ENCODE measurements at places on chromosomes 6 and 20. TPM values are rescaled to one million over a fixed set of nuclear protein-coding genes. Genes with fewer than 3 reads are reported as not detected.
A peak's percentile ranks its signal among the peaks of the same experiment; 100 is the strongest.

DNA sequence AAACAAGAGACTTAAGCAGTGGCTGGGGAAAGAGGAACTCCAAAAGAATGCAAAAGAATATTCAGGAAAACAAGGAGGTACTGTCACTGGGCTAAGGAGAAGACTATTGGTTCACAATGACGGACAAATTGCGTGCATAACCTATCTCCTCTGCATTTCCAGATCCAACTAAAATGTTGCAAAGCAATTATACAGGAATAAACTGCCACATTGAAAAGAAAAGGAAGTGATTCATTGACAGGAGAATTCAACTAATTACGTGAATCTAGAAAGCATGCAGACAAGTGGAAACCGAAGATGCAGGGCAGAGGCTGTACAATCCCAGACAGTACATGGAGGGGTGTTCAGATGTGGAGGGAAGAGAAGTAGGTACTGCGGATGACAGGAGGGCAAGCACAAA is 152.8 kb upstream of the RIPOR2 start:
- DNase-seq: no peak
- no peak overlapping the region for H3K4me3 ChIP-seq
- no peaks in the 10 kb centered on the region for H3K36me3 ChIP-seq
- peaks cover 18% of the 10 kb centered on the region for H3K4me1 ChIP-seq
- H3K27me3 ChIP-seq: no peaks in the 10 kb centered on the region
- peak overlapping the region; percentile 54 for H3K27ac ChIP-seq

DNA sequence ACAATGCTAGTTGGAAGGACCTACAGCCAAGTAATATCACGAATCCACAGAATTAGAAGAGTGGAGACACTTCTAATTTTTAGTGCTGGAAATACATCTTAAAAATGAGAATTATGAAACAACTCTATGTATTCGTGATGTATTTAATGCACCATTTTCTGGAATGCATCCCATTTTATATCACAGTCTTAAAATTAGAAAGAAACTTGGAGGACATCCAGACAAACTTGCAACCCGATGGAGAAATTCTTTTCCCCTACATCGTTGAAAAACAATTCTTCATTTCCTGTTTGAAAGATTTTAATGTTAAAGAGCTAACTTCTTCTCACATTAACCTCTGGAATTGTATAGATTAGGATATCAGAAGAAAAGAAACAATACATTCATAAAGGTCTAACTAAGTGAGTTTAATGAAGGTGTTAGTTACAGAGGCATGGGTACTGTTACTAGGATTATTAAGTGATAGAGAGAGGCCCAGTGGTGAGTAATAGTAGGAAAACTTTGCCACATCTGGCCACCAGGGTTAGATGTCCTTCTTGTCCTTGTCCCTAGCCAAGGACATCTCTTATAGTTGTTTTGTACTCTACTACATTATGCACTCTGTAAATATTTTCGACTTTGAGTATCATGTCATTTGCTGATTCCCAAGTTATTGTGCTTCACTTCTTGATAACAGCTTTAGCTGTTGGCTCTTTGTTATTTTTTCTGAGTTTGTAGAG is 502.4 kb upstream of the PTCHD4 start:
- no peak for DNase-seq
- no peak overlapping the region for H3K4me3 ChIP-seq
- no peaks in the 10 kb centered on the region for H3K36me3 ChIP-seq

DNA sequence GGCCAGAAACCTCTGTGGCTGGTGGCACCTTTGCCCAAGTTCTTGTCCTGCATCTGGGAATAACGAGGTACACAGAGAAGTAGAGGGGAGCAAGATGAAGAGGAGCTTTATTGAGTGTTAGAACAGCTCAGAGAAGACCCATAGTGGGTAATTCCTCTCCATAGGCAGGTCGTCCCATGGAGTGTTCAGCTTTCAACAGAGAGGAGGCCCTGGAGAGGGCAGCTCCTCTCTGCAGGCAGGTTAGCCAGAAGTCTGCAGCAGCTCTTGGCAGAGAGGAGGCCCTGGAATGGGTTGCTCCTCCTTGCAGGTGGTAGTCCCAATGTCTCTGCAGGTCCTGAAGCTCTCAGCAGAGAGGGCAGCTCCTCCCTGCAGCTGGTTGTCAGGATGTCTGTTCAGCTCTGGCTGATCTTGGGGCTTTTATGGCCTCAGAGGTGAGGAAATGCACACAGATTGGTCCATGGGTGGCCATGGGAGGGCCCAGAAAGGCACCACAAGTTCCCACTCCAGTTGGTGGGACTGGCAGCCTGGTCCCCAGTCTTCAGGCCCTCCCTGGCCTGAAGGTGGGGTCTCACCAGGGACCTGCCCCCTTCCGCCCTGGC is 89.0 kb downstream of the IPCEF1 start:
- no peaks in the 10 kb centered on the region for H3K36me3 ChIP-seq
- DNase-seq: no peak
- H3K4me1 ChIP-seq: no peaks in the 10 kb centered on the region
- H3K27me3 ChIP-seq: no peaks in the 10 kb centered on the region
- no peak overlapping the region for H3K27ac ChIP-seq

DNA sequence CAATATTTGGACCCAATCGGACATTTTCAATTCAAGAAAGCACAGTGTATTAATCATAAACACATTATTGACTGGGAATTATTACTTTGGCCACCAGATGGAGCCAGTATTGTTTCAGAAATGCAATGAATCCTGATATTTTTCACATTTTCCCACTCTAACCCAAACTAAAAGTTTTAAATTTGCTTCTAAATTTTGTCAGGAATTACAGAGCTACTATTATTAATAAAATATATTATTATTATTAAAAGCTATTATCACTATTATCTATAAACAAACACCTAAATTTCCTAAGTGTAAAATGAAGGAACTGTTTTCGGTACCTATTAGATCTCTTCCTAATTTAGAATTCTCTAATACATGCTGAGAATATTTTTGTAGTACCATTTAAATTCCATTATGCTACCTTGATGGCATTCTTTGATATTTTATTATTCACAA is 245.3 kb downstream of the OGFRL1 start:
- no peaks in the 10 kb centered on the region for H3K36me3 ChIP-seq
- H3K4me1 ChIP-seq: no peaks in the 10 kb centered on the region
- no peak overlapping the region for H3K4me3 ChIP-seq

Gene CPNE5
- total RNA-seq: 2.5 TPM

Gene SIRPB1
- total RNA-seq: 0.49 TPM

DNA sequence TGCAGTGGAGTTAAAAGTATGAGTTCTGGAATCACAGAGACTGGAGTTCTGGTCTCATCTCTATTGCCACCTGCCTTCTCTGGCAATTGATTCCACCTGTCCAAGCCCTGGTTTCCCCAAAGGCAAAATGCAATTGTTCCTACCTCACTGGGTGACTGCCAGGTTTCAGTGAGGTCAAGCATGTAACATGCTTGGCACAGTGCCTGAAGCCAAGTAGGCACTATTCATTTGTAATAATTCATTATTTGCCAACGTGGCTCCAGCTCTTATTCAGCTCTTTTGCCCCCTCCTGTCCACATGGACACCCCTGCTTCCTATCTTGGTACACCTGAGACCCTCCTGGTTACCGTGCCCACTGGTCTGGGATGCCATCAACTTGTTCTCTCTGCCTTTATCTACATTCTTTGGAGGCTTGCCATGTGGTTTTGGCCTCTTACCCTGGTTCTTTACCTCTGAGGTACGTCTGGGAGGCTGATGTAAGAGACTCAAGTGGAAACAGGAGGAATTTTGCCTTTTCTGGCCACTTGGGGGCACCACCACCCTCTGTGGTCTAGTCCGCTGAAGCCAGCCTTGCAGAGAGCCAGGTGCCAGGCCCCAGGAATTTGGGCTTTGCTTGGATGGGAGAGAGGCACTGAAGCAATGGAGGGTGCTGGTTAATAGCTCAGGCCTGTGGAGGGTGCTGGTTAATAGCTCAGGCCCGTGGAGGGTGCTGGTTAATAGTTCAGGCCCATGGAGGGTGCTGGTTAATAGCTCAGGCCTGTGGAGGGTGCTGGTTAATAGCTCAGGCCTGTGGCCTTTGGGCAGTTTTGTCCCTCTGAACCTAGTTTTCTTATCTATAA is 1.7 kb downstream of the KCNK15 start:
- no peak overlapping the region for H3K27ac ChIP-seq
- H3K4me1 ChIP-seq: peaks cover 14% of the 10 kb centered on the region
- H3K36me3 ChIP-seq: no peaks in the 10 kb centered on the region

- H3K4me3 ChIP-seq: no peak overlapping the region
- no peak overlapping the region for H3K27ac ChIP-seq
- peaks cover 49% of the 10 kb centered on the region for H3K4me1 ChIP-seq
- no peaks in the 10 kb centered on the region for H3K27me3 ChIP-seq
Measured at GRCh38 chr6:52535711-52536423, 41.0 kb downstream of the TRAM2 start.

DNA sequence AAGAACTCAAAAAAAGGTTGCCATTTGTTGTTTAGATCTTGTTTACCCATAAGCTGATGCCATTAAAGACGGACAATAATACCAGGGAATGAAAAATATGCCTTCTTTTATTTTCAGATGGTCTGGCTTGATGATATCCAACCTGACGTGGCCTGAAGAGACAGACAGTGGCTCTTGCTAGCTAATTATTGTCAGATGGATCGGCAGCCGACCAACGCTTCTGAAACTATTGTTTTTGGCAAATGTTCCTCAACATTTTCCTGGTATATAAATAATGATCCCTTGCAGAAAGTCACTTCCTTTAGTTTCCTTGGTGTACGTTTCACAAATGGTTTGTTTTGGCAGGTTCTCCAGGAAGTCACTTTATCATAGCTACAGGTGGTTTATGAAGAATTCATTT is 290.9 kb upstream of the TSHZ2 start:
- no peak overlapping the region for H3K4me3 ChIP-seq
- no peaks in the 10 kb centered on the region for H3K27me3 ChIP-seq
- no peaks in the 10 kb centered on the region for H3K4me1 ChIP-seq
- H3K27ac ChIP-seq: no peak overlapping the region
- DNase-seq: no peak
- H3K36me3 ChIP-seq: no peaks in the 10 kb centered on the region

DNA sequence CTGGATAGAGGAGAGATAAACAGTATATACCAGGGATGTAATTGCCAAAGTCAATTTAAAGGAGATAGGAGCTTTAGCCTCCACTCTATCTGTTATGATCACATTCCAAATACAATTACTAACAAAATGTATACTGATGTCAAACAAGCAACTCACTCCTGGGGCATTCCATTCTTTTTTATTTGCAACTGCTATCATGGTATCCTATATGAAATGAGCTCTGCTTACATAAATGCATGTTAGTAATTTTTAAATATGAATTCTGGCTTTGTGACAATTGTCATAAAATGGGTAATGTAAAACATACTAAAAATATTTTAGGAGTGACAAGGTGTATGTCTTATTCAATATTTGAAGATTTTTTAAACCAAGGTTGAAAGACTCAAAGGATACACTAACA is 751.1 kb downstream of the HACE1 start:
- no peak overlapping the region for H3K27ac ChIP-seq
- no peak for DNase-seq
- no peak overlapping the region for H3K4me3 ChIP-seq
- H3K4me1 ChIP-seq: no peaks in the 10 kb centered on the region
- no peaks in the 10 kb centered on the region for H3K27me3 ChIP-seq

DNA sequence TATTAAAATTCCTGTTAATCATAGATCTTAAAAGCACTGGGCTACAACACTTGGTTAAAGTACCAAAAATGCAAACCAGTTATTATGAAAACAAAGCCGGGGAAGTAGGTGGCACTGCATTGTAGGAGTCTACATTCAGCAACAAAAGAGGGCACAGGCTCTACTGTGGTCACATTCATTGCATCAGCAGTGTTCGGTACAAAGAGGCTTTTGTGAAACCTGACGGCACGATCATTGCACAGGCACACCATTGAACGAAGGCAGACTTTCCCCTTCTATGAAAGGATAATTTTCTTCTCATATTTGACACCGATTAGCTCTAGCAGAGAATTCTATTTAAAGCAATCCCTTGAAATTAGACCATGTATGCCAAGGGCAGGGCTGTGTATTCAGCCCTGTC is 44.6 kb upstream of the AGPAT4 start:
- no peaks in the 10 kb centered on the region for H3K27me3 ChIP-seq
- no peak overlapping the region for H3K4me3 ChIP-seq
- DNase-seq: no peak
- H3K4me1 ChIP-seq: no peaks in the 10 kb centered on the region
- H3K27ac ChIP-seq: no peak overlapping the region

- peaks cover 38% of the 10 kb centered on the region for H3K4me1 ChIP-seq
- no peak overlapping the region for H3K4me3 ChIP-seq
- no peaks in the 10 kb centered on the region for H3K36me3 ChIP-seq
- no peaks in the 10 kb centered on the region for H3K27me3 ChIP-seq
- DNase-seq: no peak
- peak overlapping the region; percentile 43 for H3K27ac ChIP-seq
Measured at GRCh38 chr20:63640086-63640485, 13.1 kb downstream of the STMN3 start.

Gene C6orf15
- total RNA-seq: not detected

- no peaks in the 10 kb centered on the region for H3K27me3 ChIP-seq
- DNase-seq: no peak
- H3K4me3 ChIP-seq: no peak overlapping the region
- H3K27ac ChIP-seq: no peak overlapping the region
- H3K4me1 ChIP-seq: no peaks in the 10 kb centered on the region
Measured at GRCh38 chr20:9635750-9636149, 121.4 kb downstream of the LAMP5 start.

All from esophagus squamous epithelium (tissue), 5 donors.